Esophagus muscularis mucosa (tissue), 4 donors: ENCODE measurements at places on chromosomes 3 and 15. TPM values are rescaled to one million over a fixed set of nuclear protein-coding genes. Genes with fewer than 3 reads are reported as not detected.
A peak's percentile ranks its signal among the peaks of the same experiment; 100 is the strongest.

Gene SLC12A8
- not detected for total RNA-seq

DNA sequence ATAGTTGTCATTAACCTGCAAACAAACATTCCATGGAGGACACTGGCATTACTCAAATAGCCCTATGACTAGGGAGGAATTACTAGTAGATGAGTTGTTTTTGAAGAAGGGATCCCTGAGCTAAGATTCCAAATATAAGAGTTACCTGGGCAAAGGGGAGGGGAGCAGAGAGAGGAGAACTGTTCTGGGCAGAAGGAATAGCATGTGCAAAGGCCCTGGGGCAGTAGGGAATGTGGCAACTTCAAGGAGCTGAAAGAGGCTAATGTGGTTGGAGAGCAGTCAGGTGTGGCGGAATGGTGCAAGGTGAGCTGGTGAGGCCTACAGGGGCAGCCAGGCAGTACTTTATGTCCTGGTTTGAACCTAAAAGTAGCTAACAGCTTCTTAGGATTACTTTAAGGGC lies 5.8 kb upstream of the IL17RD start:
- no peak for DNase-seq

Gene FBXW12
- 0.65 TPM for total RNA-seq

DNA sequence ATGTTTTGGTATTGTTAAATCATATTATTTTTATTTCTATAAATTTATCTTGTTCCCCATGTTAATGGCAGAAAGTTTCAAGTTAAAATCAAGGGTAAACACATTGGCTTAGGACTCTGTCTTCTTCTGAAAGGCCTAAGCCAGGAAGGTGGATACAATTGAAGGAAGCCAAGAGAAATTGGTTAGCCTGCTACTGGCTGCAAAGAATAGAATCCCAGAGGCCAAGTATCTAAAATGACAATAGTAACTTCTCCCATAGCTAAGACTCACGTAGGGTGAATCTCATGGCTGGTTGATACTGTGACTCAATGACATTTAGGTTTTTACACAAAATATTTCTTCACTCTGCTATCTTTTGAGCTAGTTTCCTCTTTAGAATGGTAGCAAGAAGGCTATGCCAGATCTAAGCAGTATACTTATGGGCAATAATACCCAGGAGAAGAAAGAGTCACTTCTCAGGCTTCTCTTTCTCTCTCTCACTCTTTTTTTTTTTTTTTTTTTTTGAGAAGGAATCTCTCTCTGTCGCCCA lies 621.5 kb upstream of the TBL1XR1 start:
- DNase-seq: no peak

- no peak for DNase-seq
Measured at GRCh38 chr3:127143172-127143571, 49.8 kb upstream of the PRR23E start.

Gene LCTL
- not detected for total RNA-seq

DNA sequence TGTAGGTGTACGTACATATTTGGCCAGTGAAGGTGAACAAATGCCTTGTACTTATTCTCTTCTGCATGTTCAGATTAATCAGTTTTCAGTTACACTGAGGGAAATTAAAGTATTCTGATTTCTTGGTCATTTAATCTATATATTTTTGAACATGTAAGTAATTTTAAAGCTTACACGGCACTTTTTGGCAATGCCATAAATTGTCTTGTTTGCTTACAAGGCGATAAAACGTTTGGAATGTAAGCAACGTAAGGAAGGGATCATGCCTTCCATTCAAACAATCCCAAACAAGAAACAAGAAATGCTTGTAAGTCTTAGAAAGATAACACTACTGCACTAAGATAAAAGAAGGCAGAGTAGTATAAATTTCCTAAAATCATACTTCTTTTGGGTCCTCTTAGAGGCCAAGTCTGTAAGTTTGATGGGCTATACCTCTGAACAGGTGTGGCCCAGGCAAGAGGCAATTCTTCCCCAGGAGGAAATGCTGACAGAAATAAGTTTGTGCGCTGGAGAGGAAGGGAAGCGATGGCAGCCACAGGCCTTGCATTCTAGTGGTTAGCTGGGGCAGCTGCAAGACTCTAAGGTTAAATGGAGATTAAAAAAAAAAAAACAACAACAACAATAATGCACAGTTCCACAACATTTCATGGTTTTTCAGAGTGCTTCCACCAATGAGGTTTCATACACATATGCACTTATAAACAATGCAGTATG lies 73.8 kb downstream of the GOLIM4 start:
- no peak for DNase-seq

Gene GHSR
- not detected for total RNA-seq

DNA sequence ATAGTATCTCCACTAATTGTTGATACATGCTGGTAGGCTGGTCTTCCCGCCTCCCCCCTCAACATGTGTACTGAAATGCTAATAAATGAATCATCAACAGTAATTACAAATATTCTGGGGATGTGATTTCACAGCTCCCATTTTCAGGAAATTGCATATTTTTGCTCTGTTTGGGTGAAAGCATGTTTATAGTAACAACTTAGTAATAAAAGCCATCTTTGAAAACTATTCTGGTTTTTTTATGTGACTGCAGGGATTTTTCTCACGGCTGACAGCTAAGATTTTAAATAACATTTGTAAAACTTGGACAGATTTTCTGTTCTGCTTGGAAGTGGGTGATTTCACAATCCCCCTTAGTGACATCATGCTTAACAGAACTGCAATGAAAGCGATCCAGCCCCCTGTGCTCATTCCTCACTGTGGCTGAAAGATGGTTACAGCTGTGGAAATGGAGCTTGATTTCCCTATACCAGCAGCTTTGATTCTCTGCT lies 25.6 kb upstream of the FAM174B start:
- DNase-seq: peak; percentile 90

Gene TNNC1
- total RNA-seq: 4.0 TPM

DNA sequence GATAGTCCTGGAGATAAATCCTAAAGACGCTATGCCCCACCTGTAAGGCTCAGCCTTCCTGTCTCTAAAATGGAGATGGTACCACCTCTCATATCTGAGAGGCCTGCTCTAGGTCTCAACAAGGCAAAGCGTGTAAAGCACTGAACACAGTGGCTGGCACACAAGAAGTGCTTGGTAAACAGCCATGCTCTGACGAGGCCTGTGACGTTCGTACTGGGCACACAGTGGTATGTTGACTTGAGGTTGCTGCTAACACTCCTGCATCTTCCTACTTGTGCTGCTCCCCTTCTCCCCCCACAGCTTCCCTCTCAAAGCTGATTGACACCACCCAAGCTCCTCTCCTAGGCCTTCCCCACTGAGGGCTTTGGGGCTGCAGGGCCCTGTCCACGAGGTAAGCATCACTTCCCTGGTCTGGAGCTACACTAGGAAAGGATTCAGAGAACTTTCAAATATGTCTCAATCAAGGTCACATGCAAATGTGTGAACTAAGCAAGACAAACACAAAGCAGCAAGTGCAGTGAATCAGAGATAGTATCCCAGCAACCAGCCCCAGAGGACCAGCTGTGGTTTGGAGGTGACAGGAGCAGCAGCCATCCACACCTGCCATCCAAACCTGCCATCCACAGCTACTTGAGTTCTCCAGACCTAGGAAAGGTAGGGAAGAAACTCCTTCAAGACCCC lies 177.5 kb downstream of the STT3B start:
- DNase-seq: no peak

Gene ZMAT3
- total RNA-seq: 15.2 TPM

Gene CPEB1
- total RNA-seq: 8.1 TPM

GRCh38 chr3:12138044-12138443 lies 20.7 kb downstream of the TIMP4 start:
- no peak for DNase-seq

DNA sequence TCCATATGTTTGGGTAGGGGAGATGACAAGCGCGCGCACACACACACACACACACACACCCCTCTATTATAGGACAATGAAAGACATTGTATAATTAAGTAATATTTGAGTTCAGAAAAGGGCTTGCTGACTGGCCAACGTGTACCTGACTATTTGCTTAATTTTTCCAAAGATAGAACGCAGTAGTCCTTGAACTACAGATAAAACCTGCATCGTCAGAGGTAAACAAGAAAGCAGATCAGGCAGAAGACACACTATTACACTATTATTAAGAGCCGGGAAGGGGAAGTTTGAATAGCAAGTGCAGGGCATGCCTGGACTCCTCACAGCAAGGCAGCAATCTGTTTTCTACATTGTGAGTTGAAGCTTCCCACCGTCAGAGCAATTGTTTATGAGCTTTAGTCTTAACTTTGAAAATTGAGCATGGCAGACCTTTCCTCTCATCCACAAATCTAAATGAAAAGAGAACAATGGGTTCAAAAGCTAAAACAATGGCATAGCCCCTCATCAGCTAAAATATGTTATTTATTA lies 427.7 kb downstream of the GABRG3 start:
- no peak for DNase-seq

GRCh38 chr3:100775226-100775625 lies 65.9 kb downstream of the TFG start:
- no peak for DNase-seq

DNA sequence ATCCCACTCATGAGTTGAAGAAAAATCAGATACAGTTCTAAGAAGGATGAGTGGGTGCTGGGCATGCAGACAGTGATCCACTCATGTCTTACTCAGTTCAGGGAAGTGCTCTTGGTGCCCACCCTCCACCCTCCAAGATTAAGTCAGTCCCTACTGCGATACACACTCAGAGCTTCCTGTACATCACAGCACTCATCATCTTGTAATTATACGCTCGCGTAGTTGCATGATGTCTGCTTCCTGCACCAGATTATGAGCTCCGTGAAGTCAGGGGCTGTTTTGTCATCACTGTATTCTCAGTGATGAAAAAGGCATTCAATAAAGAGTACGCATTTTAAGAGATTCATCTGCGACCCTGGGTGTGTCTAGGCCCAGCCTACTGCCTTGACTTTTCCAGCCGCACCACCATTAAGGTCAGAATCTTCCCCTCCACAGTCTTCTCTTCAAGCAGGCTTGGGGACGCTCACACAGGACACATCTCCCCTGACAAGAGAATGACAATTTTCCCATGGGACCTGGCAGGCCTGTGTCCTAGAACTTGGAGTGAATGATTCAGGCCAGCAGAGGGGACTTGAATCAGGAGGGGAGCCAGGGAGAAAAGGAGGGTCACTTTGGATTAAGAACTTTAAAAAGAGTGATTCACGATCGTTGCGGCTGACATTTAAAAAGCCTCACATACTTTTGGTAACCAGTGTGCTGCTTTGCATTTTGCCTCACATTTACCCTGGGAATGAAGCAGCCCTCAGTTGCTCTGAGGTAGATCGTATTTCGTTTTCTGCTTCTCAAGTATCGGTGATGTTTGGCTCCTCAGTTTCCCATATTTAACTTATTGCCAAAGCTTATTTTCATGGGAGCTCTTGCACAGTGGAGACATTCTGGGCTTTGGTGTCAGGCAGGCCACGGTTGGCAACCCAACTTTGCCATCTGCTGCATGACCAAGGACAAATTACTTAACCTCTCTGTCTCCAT lies 7.9 kb upstream of the PDE8A start:
- no peak for DNase-seq

DNA sequence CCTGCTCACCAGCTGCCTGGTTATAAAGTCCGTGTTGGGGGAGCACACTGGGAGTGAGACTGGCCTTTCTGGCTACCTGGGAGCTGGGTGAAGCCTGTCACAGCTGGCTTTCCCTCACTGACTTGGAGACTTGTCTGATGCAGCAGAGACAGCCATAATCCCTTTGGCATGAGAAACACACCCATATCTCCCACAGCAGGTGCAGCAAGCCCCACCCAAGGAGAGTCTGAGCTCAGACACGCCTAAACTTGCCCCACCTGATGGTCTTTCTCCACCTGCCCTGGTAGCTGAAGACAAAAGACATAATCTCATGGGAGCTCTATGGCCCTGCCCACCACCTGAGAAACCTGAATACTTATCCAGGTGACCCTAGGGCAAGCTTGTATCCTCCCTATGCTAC lies 54.8 kb downstream of the NMD3 start:
- no peak for DNase-seq

DNA sequence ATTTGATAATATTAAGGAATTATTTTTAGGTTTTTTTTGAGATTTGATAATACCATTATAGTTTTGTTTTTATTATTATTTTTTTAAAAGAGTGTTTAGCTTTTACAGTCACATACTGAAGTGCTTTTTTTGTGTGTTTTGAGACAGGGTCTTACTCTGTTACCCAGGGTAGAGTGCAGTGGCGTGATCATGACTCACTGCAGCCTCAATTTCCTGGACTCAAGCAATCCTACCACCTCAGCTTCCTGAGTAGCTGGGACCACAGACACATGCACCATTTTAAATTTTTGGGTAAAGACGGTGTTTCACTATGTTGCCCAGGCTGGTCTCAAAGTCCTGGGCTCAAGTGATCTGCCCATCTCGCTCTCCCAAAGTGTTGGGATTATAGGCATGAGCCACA lies 73.0 kb downstream of the SUMF1 start:
- DNase-seq: peak; percentile 57

DNA sequence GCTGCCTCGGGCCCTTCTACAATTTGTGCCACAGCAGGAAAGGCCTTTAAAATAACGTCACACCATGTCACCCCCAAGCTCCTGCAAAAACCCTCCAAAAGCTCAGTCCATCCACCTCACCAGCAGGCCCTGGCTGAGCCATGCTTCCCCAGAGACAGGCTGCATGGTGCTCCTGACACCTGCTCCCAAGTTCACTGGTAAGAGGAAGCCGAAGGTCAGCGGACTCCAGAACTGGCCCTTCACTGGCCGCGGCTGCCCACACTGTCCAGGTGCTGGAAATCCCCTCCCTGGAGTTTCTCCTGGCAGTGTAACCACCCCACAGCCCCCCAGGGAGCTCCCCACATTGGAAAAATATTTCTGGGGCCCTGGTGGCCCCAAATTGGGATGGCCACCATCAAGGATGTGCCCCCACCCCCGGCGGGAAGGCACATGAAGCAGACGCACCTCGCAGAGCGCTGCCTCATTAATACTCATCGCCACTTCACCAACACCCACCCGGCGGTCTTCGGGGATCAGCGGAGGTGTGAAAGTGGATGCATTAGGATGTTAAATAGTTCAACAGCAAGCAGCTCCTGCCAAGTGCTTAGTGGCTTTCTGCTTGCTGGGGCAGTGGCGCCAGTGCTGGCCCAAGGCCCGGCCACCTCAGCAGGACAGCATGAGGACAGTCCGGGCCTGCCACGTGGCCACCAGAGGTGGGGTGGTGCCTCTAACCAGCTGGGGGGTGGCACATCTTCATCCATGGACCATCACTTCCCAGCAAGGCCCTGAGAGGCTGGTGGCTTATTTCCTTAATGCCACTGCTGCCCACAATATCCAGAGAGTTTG lies 146.1 kb upstream of the IQSEC1 start:
- DNase-seq: no peak

DNA sequence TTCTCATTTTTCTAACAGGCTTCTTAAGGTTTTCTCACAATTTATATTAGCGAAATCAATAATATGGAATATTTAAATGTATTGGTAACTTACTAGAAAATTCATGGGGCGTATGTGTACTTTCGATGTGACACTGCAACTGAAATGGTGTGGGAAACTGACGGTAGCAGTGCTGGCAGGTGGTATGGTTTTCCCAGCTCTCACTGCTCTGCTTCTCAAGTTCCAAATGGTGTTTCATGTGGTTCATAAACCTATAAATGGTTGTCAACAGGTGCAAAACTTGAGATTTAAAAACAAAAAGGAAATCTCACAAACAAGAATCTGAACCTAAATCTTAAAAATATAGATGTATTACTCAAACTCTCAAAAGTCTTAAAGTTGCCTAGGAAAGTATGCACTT lies 54.7 kb downstream of the ZNF280D start:
- DNase-seq: no peak

- DNase-seq: no peak
Measured at GRCh38 chr3:94787066-94787465, 724.2 kb downstream of the NSUN3 start.

Gene SAMD7
- total RNA-seq: not detected

Gene PCSK6
- total RNA-seq: 14.4 TPM

Gene RASL12
- 123 TPM for total RNA-seq

GRCh38 chr3:183449791-183450190 lies 21.4 kb upstream of the MCF2L2 start:
- no peak for DNase-seq

Gene ARMC8
- 79.3 TPM for total RNA-seq

Gene LIPC
- total RNA-seq: 0.63 TPM
